Activated CD8-positive, alpha-beta T cell treated with anti-CD3 and anti-CD28 coated beads, Interleukin-2, amount 10 ng/mL, durations not matched to agents 7 days and 5 days (primary cell): ENCODE measurements at places on chromosomes 2 and 18. TPM values are rescaled to one million over a fixed set of nuclear protein-coding genes. Genes with fewer than 3 reads are reported as not detected.

DNA sequence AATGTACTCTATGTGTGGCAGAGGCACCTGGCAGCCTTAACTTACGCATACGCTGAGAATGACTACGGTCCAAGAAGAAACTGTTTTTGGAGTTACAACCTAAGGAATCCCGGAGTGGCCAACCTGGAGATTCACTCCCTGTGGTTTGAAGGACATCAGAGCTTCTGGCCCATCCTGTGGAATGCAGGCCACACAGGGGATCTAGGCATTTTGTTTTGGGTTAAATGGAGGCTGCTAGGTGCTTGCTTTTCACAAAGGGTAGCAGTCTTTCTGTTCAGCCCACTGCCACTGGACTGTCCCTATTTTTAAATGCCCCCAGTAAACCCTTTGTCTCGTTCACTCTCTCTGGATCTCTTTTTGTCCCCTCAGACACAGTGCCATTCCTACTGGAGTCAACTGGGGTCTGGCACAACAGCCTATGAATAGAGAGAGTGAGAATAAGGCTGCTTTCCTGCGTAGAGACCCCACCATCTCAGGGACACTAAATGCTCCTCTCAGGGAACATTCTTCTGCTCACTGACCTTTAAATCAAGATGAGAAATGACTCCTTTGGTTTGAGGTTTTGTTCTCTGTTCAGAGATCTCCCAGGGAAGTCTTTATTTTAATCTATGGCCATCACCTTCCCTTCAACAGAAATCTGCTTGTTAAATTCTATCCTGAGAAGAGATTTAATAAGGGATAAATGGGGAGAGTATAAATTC lies 124.9 kb downstream of the B3GNT2 start:
- no peaks in the 10 kb centered on the region for H3K27me3 ChIP-seq
- peaks cover 9% of the 10 kb centered on the region for H3K36me3 ChIP-seq
- no peak overlapping the region for H3K4me3 ChIP-seq
- peaks cover 37% of the 10 kb centered on the region for H3K4me1 ChIP-seq
- DNase-seq: no peak
- H3K27ac ChIP-seq: peak overlapping the region; percentile 54

DNA sequence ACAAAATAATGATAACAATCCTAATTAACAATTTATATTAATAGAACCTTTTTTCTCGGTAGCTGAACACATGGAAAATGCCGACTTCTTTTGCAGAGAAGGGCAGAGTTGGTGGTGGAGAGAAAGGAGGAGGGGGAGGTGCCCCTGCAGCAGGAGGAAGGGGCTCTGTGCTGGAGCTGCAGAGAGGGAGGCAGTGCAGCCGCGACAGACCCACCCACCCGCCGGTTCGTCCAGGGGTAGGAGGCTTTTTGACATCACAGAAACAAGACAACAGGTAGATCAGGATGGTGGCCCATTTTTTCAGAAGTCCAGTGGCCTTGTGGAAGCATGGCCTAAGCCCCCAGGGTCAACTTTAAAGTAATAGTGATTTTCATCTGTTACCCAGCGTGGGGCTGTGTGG lies 321.1 kb upstream of the SALL3 start:
- H3K4me1 ChIP-seq: no peaks in the 10 kb centered on the region
- H3K27me3 ChIP-seq: no peaks in the 10 kb centered on the region
- H3K27ac ChIP-seq: no peak overlapping the region
- no peak for DNase-seq
- no peaks in the 10 kb centered on the region for H3K36me3 ChIP-seq

DNA sequence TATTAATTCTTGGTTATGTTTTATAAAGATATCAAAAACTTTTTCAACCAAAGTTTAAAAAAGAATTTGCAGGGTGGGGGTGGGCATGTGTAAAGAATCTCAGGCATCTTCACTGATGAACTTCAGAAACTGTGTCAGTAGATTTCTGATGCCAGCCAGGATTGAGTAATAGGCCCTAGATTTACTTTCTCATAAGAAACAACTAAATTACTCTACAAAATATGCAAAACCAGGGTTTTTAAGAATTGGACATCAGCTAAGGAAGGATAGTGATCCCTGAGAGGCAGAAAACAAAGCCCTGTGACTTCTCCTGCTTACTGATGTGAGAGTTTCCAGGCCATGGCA lies 11.9 kb upstream of the IL1R1 start:
- no peaks in the 10 kb centered on the region for H3K36me3 ChIP-seq
- no peak overlapping the region for H3K4me3 ChIP-seq
- no peaks in the 10 kb centered on the region for H3K4me1 ChIP-seq
- H3K27me3 ChIP-seq: no peaks in the 10 kb centered on the region
- DNase-seq: no peak

- H3K27ac ChIP-seq: no peak overlapping the region
- H3K36me3 ChIP-seq: no peaks in the 10 kb centered on the region
- no peak for DNase-seq
- no peaks in the 10 kb centered on the region for H3K4me1 ChIP-seq
- H3K27me3 ChIP-seq: no peaks in the 10 kb centered on the region
- no peak overlapping the region for H3K4me3 ChIP-seq
These were observed 66.6 kb upstream of the GPC1 start for GRCh38 chr2:240368781-240369331.

DNA sequence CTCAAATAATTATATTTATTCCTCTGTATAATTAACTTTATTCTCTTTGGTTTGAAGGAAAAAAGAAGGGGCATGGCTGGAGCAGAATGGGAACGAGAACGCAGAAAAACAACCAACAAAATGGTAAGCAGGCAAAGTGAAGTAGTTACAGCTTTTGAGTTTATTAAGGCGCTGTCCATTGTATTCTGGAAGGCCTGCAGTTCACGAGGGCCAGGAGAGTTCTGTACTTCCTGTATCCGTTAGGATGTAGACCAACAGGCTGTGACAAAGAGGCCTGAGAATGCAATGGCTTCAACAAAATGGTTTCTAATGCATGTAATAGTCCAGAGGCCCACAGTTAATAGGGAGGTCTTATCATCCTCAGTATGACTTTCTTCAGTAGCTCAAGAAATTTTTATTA lies 32.5 kb upstream of the SP100 start:
- no peak overlapping the region for H3K27ac ChIP-seq
- no peaks in the 10 kb centered on the region for H3K27me3 ChIP-seq
- H3K4me1 ChIP-seq: peaks cover 2% of the 10 kb centered on the region
- H3K4me3 ChIP-seq: no peak overlapping the region

- no peaks in the 10 kb centered on the region for H3K36me3 ChIP-seq
- no peak for DNase-seq
- H3K27me3 ChIP-seq: no peaks in the 10 kb centered on the region
- H3K4me1 ChIP-seq: no peaks in the 10 kb centered on the region
- H3K4me3 ChIP-seq: no peak within 1 kb of the TSS
These were observed at the start of gene PROM2 for GRCh38 chr2:95274291-95275150. TSS of gene PROM2 (plus strand) at chr2:95274449. CDS start at chr2:95274586, 137 bp downstream.

GRCh38 chr18:77105028-77105427 lies 27.6 kb downstream of the MBP start:
- H3K4me1 ChIP-seq: peaks cover 94% of the 10 kb centered on the region
- peaks cover 83% of the 10 kb centered on the region for H3K36me3 ChIP-seq
- no peaks in the 10 kb centered on the region for H3K27me3 ChIP-seq
- H3K27ac ChIP-seq: peak overlapping the region; percentile 86

DNA sequence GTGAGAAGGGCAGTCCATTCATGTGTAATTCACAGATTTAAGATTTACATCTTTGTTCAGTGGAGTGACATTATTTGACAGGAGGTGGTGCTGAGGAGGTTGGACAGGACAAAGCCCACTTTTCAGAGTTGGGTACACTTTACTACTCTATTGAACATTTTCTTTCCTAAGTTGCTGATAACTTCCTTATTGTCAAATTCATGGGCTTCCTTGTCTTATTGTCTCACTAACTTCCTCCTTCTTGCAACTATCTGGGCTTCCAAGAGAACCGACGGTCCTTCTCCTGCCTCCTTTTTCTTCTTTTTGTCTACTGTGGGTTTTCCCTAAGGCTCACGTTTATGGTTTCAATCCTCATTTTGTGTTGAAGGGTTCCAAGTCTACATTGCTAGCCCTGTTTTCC lies 67.7 kb upstream of the DNMT3A start:
- no peak overlapping the region for H3K27ac ChIP-seq
- no peaks in the 10 kb centered on the region for H3K27me3 ChIP-seq
- H3K4me1 ChIP-seq: peaks cover 12% of the 10 kb centered on the region
- peaks cover 4% of the 10 kb centered on the region for H3K36me3 ChIP-seq
- no peak for DNase-seq

DNA sequence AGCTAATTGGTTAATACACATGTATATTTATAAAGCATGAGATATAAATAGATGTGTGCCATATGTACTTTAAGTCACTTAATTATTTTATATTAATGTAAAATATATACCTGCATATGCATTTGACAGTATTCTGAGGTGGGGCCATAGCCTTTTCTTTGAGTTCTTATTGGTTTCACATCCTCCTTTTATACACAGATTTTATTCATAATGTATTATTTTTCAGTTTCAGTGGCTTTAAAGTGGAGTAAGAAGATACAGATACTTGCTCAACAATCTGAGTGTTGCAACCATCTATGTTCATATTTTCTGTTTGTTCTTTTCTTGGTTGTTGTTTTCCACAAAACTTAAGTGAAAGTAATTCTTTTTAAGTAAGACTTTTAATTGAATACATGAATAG lies 436.5 kb downstream of the RND3 start:
- H3K36me3 ChIP-seq: no peaks in the 10 kb centered on the region
- no peaks in the 10 kb centered on the region for H3K4me1 ChIP-seq
- no peaks in the 10 kb centered on the region for H3K27me3 ChIP-seq
- no peak for DNase-seq

GRCh38 chr2:26483957-26484565 lies 6.1 kb upstream of the OTOF start:
- H3K36me3 ChIP-seq: no peaks in the 10 kb centered on the region
- H3K27ac ChIP-seq: no peak overlapping the region
- H3K4me3 ChIP-seq: no peak overlapping the region
- peaks cover 18% of the 10 kb centered on the region for H3K4me1 ChIP-seq

DNA sequence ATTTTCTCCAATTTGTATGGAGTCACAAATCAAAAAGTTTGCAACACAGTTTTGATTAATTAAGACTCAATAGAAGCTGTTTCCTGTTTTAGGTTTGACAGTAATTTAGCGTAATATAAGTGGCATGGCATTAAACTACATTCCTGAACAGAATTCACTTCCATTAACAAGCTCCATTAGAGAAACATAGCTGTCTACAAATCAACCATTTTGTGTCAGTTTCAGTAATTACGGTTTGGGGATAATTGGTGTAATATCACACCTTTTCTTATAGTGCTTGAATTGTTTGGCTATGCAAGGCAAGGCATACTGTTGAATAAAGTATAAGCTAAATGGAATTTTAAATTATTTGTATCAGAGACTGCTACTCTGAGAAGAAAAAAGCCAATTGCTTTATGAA lies 585.5 kb downstream of the CBLN2 start:
- no peaks in the 10 kb centered on the region for H3K4me1 ChIP-seq
- no peak overlapping the region for H3K4me3 ChIP-seq
- no peak for DNase-seq

DNA sequence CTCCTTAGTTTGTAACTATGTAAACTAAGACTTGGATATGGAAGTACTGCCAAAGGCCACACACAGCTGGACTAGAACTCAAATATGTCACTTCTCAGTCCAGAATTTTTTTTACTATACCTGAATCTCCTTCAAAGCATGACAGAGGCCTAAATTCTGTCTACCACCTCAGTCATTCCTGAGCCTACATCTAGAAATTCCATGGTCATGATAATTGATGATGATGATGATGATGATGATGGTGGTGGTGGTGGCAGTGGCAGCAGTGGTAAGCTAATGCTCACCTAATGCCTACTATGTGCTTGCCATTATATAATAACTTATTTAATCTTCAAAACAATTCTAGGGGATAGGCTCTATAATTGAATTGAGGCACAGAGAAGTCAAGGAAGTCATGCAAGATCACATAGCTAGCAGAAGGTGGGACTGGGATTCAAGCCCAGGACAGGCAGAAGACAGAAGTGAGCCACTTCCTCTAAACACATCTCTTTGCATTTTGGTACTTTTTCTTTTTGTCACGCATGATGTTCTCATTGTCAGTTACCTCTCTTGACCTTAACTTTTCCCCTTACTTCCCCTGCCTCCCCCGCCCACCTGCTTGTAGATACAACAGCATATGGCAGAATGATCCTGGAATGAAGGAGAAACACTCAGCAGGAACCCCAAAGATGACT lies 539.3 kb downstream of the TNS1 start:
- H3K27me3 ChIP-seq: no peaks in the 10 kb centered on the region
- no peak overlapping the region for H3K27ac ChIP-seq
- H3K4me1 ChIP-seq: no peaks in the 10 kb centered on the region
- no peaks in the 10 kb centered on the region for H3K36me3 ChIP-seq

- H3K27ac ChIP-seq: no peak overlapping the region
- H3K36me3 ChIP-seq: no peaks in the 10 kb centered on the region
- H3K4me3 ChIP-seq: no peak overlapping the region
- H3K4me1 ChIP-seq: peaks cover 16% of the 10 kb centered on the region
These were observed 52.7 kb downstream of the ATOH8 start for GRCh38 chr2:85806358-85807118.

- no peak overlapping the region for H3K4me3 ChIP-seq
- H3K27ac ChIP-seq: no peak overlapping the region
- no peaks in the 10 kb centered on the region for H3K4me1 ChIP-seq
- peaks cover 2% of the 10 kb centered on the region for H3K27me3 ChIP-seq
- no peaks in the 10 kb centered on the region for H3K36me3 ChIP-seq
- no peak for DNase-seq
These were observed 315.0 kb downstream of the ALK start for GRCh38 chr2:29606104-29607037.

GRCh38 chr2:240430595-240430994 lies 4.9 kb upstream of the GPC1 start:
- H3K27ac ChIP-seq: no peak overlapping the region
- no peak overlapping the region for H3K4me3 ChIP-seq
- H3K36me3 ChIP-seq: no peaks in the 10 kb centered on the region
- peaks cover 8% of the 10 kb centered on the region for H3K27me3 ChIP-seq
- peaks cover 25% of the 10 kb centered on the region for H3K4me1 ChIP-seq
- DNase-seq: no peak

DNA sequence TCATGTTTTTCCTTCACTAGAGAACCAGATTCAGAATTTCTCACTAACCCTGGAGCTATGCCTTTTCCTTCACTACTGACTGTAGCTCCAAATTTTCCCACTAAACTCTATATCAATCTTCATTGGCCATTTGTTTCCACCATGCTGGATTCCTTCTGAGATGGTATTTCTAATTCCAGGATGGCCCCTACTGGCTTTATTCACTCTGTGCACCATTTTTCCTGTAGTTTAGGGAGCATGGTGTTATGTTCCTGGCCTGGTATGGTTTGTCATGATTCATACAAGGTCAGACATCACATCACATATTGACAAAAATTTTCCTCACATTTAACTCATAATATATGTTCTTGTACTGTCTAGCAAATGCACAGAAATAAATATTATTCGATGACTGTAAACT lies 229.2 kb upstream of the TFPI start:
- H3K4me1 ChIP-seq: no peaks in the 10 kb centered on the region
- DNase-seq: no peak
- H3K27ac ChIP-seq: no peak overlapping the region
- no peak overlapping the region for H3K4me3 ChIP-seq
- no peaks in the 10 kb centered on the region for H3K36me3 ChIP-seq

GRCh38 chr2:127410871-127411652 lies 7.2 kb upstream of the PROC start:
- DNase-seq: no peak
- H3K27me3 ChIP-seq: peaks cover 8% of the 10 kb centered on the region
- peak overlapping the region; percentile 80 for H3K27ac ChIP-seq
- H3K36me3 ChIP-seq: peaks cover 3% of the 10 kb centered on the region
- peaks cover 32% of the 10 kb centered on the region for H3K4me1 ChIP-seq
- peak overlapping the region; percentile 42 for H3K4me3 ChIP-seq

PDCL3 gene
- 33.9 TPM for total RNA-seq

TMEM37 gene
- total RNA-seq: not detected

TACR1 gene
- not detected for total RNA-seq

MBD5 gene
- total RNA-seq: 27.0 TPM

FAM110C gene
- total RNA-seq: 0.16 TPM

CHST9 gene
- not detected for total RNA-seq

CIB4 gene
- total RNA-seq: not detected

FEV gene
- total RNA-seq: not detected

PDCD1 gene
- 2.4 TPM for total RNA-seq

GREB1L gene
- not detected for total RNA-seq
